ENCODE measurements at places on chromosomes 16 and 17.

DNA sequence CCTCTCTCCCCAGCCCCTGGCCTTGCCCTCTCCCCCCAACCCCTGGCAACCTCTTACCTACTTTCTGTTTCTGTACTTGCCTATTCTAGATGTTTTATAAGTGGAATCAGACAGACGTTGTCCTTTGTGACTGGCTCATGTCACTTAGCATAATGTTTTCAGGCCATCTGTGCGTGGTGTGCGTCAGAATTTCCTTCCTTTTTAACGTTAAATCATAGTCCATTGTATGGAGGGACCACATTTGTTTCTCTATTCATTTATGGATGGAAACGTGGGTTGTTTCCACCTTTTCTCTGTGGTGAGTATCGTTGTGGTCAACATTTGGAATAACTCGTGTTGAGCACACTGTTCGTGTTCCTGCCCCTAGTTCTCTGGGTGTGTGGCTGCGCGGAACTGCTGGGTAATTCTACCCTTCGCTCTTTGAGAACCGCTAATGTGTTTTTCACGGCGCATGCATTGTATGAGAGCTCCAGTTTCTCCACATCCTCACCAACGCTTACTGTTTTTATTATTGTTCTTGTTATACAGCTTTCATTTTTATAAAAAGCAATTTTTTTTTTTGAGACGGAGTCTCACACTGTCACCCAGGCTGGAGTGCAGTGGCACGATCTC lies 26.3 kb downstream of the ACTG1 start:
- no peak for DNase-seq

DNA sequence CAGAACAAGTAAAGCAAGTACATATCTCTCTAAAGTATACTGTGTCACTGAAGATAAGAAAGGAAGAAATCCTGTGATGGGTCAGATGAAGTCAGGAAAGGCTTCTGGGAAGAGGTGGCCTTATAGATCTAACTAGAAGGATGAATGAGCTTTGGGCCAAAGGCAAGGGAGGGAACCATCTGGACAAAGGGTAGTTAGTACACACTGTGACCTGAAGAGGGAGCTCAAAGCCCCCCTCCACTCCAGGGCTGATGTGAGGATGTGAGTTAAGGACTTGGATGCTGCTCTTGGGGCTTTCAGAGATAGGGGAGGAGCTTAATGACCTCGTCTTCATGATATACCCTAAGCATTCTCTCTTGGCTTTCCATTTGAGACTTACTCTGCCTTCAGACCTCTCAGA lies 185.3 kb upstream of the CACNG3 start:
- DNase-seq, result peak; percentile 15

- DNase-seq, result no peak
Observed at GRCh38 chr17:7233701-7234082, 625 bp downstream of the DVL2 start.

GRCh38 chr17:33803686-33804085 lies 451.4 kb upstream of the CCL2 start:
- no peak for DNase-seq

- no peak for DNase-seq
Observed at GRCh38 chr16:11985250-11985649, 8.7 kb downstream of the SNX29 start.

- no peak for DNase-seq
Observed at GRCh38 chr16:81939164-81940056, 71.9 kb downstream of the SDR42E1 start.

- no peak for DNase-seq
Observed at GRCh38 chr16:24988593-24989338, 26.4 kb downstream of the ARHGAP17 start.

DNA sequence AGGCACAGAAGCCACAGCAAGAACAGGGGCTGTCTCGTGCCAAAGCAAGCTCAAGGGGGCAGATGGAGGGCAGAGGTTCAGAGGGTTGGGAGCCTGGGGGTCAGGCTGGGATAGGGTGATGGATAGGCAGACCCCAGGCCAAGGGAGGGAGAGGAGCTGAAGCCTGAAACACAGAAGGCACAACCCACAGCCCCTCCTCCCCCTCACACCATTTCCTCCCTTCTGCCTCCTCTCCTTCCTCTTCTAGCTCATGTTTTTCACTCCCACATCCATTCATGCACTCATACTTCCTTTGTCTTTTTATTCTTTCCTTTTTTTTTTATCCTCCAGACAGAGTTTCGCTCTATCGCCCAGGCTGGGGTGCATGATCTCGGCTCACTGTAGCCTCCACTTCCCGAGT lies 61.1 kb downstream of the SOCS1 start:
- no peak for DNase-seq
